ENCODE measurements at places on chromosomes 5 and 9.

- DNase-seq = no peak
Observed at GRCh38 chr5:142478113-142478512, 153.3 kb upstream of the SPRY4 start.

DNA sequence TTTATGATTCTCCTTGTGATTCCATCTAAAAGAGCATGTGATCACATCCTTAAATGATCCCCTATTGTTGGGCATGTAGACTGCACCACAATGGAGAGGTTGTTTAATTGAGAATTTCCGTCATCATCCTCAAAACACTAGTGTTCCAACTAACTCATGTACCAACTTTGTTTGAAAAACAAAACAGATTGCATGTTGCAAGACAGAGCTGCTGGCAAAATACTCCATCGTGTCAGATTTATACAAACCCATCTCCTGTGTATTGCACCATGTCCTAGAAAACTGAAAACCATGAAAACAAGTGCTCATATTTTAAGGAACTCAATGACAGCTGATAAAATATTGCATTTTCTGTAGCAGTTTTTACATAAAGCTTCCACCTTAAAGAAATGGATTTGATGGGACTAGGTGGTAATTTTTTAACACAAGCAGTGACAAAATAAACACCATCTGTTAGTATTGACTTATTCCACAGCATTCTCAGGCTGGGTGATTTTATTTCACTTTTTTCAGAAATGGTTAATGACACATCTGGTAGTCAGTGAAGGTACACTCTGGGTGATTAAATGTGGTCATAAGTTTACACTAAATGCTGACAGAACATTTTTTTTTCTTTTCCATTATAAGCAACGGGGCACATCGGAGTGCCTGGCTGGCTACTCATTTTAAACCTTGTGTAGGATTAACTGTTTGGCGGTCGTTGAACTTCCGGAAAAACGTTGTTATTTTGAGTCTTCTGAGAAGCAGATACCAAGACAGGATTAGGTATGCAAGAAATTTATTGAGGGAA is 602.9 kb upstream of the WWC1 start:
- no peak for DNase-seq

GRCh38 chr5:59039296-59040023 is 456.6 kb downstream of the RAB3C start:
- DNase-seq = peak; percentile 91

DNA sequence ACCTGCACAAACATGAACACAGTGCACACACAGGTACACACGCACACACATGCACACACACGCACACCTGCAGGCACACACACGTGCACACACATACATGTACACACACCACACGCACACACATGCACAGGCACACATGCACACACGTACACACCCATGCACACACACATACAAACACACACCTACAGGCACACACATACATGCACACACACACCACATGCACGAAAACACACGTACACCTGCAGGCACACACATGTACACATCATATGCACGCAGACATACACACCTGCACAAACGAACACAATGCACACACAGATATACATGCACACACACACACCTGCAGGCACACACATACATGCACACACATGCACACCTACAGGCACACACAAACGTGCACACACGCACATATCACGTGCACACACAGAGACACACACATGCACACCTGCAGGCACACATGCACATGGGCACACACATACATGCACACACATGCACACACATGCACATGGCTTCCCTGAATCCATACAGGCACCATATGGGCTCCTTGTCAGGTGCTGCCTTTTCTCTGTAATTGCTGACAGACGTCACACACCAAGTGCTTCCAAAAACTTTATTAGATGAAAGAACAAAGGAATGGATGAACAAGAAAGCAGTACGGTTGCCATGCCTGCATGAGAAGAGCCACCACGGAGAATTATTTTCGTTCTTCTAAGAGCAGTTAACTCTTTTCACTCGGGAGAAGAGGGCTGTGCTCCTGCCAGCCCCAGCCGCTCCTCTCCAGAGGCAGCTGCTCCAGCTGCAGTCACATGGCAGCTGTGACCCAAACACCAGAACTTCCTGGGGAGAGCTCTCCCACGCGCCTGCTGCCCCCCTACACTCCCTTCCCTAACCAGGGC is 57.2 kb downstream of the EXD3 start:
- DNase-seq = no peak

DNA sequence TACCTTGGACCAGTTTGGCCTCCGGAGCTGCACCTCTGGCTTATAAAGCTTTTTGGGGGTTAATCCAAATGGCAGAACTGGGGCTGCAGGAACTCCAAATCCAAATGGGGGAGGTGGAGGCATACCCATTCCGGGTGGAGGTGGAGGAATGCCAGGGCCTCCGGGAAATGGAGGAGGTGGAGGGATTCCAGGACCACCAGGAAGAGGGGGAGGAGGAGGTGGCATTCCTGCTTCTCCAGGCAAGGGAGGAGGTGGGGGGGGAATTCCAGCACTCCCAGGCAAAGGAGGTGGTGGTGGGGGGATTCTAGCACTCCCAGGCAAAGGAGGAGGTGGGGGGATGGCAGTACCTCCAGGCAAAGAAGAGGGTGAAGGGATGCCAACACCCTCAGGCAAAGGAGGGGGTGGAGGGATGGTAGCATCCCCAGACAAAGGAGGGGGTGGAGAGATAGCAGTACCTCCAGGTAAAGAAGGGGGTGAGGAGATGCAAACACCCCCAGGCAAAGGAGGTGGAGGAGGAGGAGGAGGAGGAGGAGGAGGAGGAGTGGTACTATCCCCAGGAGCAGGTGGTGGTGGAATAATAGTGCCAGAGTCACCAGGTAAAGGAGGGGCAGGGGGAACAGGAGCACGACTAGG is 45.2 kb downstream of the DIAPH1 start:
- no peak for DNase-seq

GRCh38 chr5:42520957-42521356 is 97.7 kb downstream of the GHR start:
- DNase-seq = no peak

GRCh38 chr5:14187660-14188059 is 44.5 kb downstream of the TRIO start:
- no peak for DNase-seq

DNA sequence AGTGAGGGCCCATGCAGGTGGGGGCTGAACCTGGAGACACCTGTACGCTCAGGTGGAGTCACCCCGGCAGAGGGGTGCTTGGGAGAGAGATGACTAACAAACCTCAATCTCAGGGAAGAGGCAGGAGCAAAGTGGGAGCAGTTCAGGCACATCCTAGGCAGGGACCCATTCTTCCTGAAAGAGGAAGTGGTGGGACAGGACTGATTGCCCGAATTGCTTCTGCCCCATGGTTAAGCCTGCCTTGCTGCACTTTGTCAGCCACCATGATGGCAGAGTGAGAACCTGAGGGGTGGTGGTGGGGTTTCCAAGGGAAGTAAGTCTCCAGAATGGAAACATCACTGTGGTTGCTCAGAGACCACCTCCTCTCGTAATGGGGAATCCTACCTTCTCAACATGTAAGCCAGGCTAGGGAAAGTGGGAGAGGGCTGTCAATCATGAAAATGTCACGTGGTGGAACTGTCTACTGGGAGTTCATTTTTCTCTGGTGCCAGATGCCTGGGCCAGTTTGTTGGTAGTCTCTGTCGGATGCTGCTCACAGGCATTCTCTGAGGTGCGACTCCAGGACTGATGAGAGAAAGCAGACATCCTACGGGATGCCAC is 150.4 kb downstream of the HSPA4 start:
- DNase-seq = no peak

- peak; percentile 91 for DNase-seq
Observed at GRCh38 chr9:35096035-35096849, at the start of gene PIGO. Gene PIGO (minus strand): TSS chr9:35096591. CDS start chr9:35095565, 1,026 bp downstream.

DNA sequence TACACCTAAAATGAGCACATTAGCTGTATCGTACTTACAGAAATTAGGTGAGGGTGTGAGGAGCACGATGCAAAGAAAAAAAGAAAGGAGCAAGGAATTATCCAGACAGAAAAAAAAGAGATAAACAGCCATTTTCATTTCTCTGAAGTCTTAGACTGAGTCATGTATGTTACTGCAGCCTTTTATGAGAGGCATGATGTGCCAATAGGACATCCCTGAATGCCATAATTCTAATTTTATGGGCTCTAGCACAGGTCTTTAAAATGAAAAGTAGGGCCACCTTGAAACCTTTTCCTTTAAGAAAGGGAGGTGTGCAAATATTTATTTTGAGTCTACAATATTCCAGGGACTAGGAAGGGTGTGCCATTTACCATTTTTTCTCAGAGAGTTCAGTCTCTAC is 74.1 kb upstream of the PTPRD start:
- no peak for DNase-seq

GRCh38 chr5:78221964-78222451 is 72.5 kb downstream of the AP3B1 start:
- no peak for DNase-seq

- DNase-seq = no peak
Observed at GRCh38 chr9:136115641-136116359, 2.9 kb downstream of the TMEM250 start.

GRCh38 chr9:136031741-136032730 is 63.1 kb downstream of the NACC2 start:
- DNase-seq = no peak

DNA sequence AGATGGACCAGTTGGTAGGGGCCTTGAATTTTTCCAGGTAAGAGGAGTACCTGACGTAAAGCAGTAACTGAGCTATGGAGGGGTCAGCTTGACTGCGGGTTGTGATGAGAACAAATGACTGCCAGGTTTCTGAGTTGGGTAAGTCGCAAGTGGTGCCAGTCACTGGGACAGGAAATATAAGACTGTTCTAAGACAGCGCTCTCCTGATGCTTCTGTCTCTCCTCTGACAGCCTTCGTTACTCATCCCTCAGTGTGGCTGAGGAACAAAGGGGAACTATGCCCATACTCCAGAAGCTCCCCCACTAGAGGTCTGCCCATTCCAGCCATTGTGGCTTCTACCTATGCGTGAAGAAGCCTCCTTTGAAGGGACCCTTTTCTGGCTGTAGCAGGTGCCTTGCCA is 13.3 kb downstream of the CAVIN4 start:
- DNase-seq = no peak

- no peak for DNase-seq
Observed at GRCh38 chr5:121979691-121980090, 17.9 kb downstream of the SRFBP1 start.

- DNase-seq = no peak
Observed at GRCh38 chr9:77588271-77588937, 59.7 kb downstream of the GNA14 start.

All from activated CD4-positive, alpha-beta T cell treated with anti-CD3 and anti-CD28 coated beads, Interleukin-2, Interleukin-4, amounts not matched to agents 100 ng/mL and 50 ng/mL, durations not matched to agents 16 hours and 8 hours (primary cell).